ENCODE measurements at places on chromosomes 4 and X.
A peak's percentile ranks its signal among the peaks of the same experiment; 100 is the strongest.

GRCh38 chr4:17544831-17545234, 29.9 kb downstream of the CLRN2 start:
- DNase-seq, result no peak

DNA sequence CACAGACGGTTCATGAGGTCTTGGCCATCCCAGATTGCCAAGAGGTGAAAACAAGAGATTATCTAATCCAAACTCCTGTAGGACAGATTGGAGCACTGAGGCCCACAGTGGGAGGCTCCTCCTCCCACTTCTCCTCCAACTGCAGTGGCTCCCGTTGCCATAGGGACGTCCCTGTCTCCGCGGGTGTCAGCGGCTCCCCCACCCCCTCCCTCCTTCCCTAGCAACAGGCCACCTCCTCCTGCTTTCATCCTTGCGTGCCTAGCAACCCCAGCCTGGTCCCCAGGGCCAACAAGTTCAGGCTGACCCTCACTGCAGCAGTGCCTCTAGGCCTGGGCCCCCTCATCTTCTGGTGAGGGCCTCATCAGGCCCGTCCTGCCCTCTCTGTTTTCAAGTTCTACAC, 6.8 kb upstream of the IQSEC2 start:
- no peak for DNase-seq

GRCh38 chr4:158496030-158496741, 25.5 kb upstream of the RXFP1 start:
- DNase-seq, result peak; percentile 53

DNA sequence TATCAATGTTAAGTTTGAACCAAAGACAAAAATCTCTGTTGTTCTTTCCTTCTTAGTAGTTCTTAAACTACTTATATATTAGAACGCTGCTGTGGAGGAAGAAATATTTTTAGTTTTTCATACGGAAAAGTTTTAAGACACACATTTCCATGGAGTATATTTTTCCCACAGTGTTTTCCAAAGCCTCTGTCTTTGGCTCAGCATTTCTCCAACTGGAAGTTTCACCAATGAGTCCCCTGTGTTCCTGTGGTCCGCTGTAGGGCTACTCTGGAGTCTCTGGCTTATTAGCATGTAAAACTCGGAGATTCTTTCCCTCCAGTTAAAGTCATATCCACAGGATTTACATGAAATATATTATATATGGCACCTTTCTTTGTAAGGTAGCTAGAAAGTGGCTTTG, 249.0 kb downstream of the CBR4 start:
- no peak for DNase-seq

Measured in NAMALWA (cell line).